ENCODE measurements at places on chromosomes 13 and 19. TPM values are rescaled to one million over a fixed set of nuclear protein-coding genes. Genes with fewer than 3 reads are reported as not detected.
A peak's percentile ranks its signal among the peaks of the same experiment; 100 is the strongest.

DNA sequence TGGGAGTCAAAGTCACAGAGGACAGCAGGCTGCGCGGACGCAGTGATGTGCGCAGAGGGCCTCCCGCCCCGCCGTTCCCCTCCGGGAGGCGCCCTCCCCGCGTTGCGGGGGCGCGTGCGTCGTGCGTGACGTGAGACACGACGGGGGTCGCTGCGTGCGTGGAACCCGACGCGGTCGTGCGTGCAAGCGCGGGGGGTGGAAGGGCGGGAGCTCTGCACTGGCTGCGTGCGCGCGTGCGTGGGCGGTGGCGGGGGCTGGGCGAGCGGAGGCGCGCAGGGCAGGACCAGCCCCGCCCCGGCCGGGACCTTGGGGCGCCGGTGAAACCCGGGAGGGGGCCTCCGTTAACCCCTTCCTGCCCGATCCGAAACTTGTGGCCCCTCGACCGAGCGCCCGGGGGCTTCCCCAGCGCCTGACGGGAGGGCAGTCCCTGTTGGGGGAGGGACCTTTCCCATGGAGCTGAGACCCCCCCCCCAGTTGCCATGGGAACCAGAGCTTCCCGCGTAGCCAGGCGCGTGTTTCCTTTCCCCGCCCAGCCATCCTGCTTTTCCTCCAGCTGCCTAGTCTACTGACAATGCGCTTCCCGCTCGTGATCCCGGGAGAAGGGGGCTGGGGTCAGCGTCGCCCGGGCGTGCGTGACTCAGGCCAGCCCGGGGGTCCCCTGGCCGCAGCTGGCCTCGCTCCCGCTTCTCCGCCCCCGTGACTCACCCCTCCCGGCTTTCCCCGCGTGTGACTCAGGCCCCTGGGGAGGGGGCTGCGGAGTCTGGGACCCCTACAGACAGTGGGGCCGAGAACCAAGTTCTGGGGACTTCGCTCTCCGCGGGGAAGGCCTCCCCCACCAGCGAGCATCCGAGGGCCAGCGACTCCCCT lies 7.3 kb upstream of the HOOK2 start:
- H3K27ac ChIP-seq: peak overlapping the region; percentile 84
- no peaks in the 10 kb centered on the region for H3K36me3 ChIP-seq
- H3K4me1 ChIP-seq: peaks cover 66% of the 10 kb centered on the region
- DNase-seq: no peak
- H3K27me3 ChIP-seq: no peaks in the 10 kb centered on the region

DNA sequence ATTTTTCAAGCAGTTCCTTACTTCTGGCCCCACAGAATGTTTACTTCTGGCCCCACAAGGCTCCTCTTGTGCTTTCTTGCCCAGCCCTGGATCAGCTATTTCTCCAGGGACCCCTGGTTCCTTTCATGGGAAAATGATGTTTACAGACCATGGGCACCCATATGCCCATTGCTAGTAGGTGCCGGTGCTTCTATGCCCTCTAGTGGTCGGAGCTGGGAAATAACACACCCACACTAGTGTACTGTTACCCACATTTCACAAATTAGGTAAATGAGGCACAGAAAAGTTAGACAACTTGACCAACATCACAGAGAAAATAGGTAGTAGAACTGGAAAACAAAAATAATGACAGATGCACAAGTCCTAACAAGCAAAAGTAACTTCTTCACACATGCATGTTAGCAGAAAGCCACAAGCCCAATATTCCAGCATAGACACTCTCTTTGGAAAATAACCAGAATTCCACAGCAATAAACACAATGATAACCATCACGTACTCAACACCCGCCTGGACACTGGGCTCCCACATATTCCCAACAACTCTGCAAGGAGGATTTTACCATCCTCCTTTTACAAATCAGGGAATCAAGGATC lies 1.3 kb upstream of the CEACAM6 start:
- no peak overlapping the region for H3K27ac ChIP-seq
- H3K4me3 ChIP-seq: no peak overlapping the region
- H3K36me3 ChIP-seq: no peaks in the 10 kb centered on the region
- peaks cover 8% of the 10 kb centered on the region for H3K27me3 ChIP-seq
- peaks cover 4% of the 10 kb centered on the region for H3K4me1 ChIP-seq

GRCh38 chr19:46296722-46297461 lies at the start of gene HIF3A:
Gene HIF3A (plus strand): TSS chr19:46297042. CDS start chr19:46297077, 35 bp downstream.
- no peak within 1 kb of the TSS for H3K27ac ChIP-seq
- no peak within 1 kb of the TSS for H3K4me3 ChIP-seq
- H3K27me3 ChIP-seq: peaks cover 24% of the 10 kb centered on the region
- H3K36me3 ChIP-seq: no peaks in the 10 kb centered on the region
- no peaks in the 10 kb centered on the region for H3K4me1 ChIP-seq
- no peak for DNase-seq

GRCh38 chr19:20444202-20444885 lies 121.2 kb downstream of the ZNF737 start:
- H3K27me3 ChIP-seq: no peaks in the 10 kb centered on the region
- H3K36me3 ChIP-seq: no peaks in the 10 kb centered on the region
- H3K4me3 ChIP-seq: no peak overlapping the region
- DNase-seq: no peak
- no peak overlapping the region for H3K27ac ChIP-seq

DNA sequence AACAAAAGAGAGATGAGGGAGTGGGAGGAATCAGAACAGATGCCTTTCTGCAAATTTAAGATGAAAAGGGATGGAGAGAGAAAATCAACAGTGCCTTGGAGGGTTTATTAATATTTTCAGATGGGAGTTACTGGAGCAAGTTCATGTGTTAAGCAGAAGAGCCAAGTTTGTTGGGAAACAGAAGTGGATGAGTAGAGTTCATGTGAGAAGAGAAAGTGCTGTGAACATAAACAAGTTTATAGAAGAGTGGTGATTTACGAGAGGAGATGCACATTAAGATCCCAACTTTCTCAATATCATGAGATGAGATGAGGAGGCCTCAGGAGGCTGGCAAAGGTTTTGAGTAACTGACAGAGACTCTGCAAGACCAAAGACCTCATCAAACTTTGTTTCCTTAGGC lies 274.1 kb upstream of the HTR2A start:
- no peaks in the 10 kb centered on the region for H3K4me1 ChIP-seq
- no peaks in the 10 kb centered on the region for H3K36me3 ChIP-seq
- H3K27me3 ChIP-seq: no peaks in the 10 kb centered on the region
- no peak overlapping the region for H3K4me3 ChIP-seq

GRCh38 chr19:40974633-40975037 lies 16.4 kb upstream of the CYP2B6 start:
- H3K27me3 ChIP-seq: no peaks in the 10 kb centered on the region
- H3K4me1 ChIP-seq: peaks cover 20% of the 10 kb centered on the region
- no peak overlapping the region for H3K4me3 ChIP-seq
- H3K36me3 ChIP-seq: no peaks in the 10 kb centered on the region
- peak; percentile 70 for DNase-seq
- no peak overlapping the region for H3K27ac ChIP-seq

- H3K4me3 ChIP-seq: no peak overlapping the region
- no peak overlapping the region for H3K27ac ChIP-seq
- no peaks in the 10 kb centered on the region for H3K36me3 ChIP-seq
- no peak for DNase-seq
- no peaks in the 10 kb centered on the region for H3K4me1 ChIP-seq
These were observed 104.0 kb downstream of the COL4A2 start for GRCh38 chr13:110410936-110411687.

DNA sequence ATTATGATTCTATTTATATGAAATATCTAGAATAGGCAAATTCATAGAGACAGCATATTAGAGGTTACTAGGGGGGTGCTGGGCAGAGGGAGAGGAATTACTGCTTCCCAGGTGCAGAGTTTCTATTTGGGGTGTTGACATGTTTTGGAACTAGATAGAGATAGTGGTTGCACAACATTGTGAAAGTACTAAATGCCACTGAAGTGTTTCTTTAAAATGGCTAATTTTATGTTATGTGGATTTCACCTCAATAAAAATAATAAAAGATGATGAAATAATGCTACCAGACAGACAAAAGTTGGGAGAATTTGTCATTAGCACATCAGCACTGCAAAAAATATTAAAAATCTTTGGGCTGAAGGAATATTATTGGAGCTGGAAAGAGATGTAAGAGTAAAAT lies 63.4 kb downstream of the SLC6A16 start:
- H3K27me3 ChIP-seq: peaks cover 3% of the 10 kb centered on the region
- H3K4me3 ChIP-seq: no peak overlapping the region
- no peaks in the 10 kb centered on the region for H3K4me1 ChIP-seq
- H3K27ac ChIP-seq: no peak overlapping the region
- H3K36me3 ChIP-seq: no peaks in the 10 kb centered on the region

DNA sequence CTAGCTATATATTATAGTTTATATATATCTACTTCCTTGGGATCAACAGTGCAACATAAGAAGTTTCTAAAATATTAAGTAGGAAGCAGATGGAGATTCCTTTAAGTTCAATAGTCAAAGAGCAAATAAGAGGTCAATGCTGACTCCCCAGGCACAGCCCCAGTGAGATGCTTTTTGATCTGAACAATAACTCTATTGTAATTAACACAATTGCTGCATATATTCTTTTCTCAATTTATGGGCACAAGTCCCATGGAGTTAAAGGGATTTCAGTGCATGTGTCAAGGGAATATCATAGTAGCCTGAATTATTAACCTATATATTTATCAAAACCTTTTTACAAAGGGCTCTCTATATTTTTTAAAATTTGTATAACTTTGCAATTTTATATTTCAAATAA lies 180.8 kb downstream of the SPRY2 start:
- no peaks in the 10 kb centered on the region for H3K36me3 ChIP-seq
- H3K4me3 ChIP-seq: no peak overlapping the region
- no peaks in the 10 kb centered on the region for H3K4me1 ChIP-seq
- no peaks in the 10 kb centered on the region for H3K27me3 ChIP-seq

GRCh38 chr19:1252221-1252820 lies 3.9 kb downstream of the MIDN start:
- H3K4me1 ChIP-seq: peaks cover 46% of the 10 kb centered on the region
- DNase-seq: peak; percentile 89
- peaks cover 22% of the 10 kb centered on the region for H3K36me3 ChIP-seq
- peak overlapping the region; percentile 92 for H3K27ac ChIP-seq
- H3K4me3 ChIP-seq: peak overlapping the region; percentile 83
- H3K27me3 ChIP-seq: no peaks in the 10 kb centered on the region

DNA sequence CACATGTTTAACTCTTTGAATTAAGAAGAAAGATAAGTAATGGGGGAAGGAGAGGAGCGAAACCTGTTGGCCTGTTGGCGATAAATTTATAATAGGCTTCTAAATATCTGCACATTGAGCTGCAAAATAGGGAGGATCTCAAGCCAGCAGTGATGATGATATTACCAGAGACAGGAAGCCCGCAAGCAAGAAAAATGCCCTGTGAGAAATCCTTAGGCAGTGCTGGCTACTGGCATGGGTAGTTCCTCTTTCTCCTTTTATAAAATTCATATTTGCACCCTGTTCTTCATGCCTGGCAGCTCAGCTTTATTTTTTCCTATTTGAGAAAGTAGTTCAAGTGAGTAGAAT lies 858 bp upstream of the USP12 start:
- no peaks in the 10 kb centered on the region for H3K36me3 ChIP-seq
- peak overlapping the region; percentile 83 for H3K4me3 ChIP-seq
- H3K4me1 ChIP-seq: peaks cover 38% of the 10 kb centered on the region
- no peak for DNase-seq
- peak overlapping the region; percentile 75 for H3K27ac ChIP-seq

DNA sequence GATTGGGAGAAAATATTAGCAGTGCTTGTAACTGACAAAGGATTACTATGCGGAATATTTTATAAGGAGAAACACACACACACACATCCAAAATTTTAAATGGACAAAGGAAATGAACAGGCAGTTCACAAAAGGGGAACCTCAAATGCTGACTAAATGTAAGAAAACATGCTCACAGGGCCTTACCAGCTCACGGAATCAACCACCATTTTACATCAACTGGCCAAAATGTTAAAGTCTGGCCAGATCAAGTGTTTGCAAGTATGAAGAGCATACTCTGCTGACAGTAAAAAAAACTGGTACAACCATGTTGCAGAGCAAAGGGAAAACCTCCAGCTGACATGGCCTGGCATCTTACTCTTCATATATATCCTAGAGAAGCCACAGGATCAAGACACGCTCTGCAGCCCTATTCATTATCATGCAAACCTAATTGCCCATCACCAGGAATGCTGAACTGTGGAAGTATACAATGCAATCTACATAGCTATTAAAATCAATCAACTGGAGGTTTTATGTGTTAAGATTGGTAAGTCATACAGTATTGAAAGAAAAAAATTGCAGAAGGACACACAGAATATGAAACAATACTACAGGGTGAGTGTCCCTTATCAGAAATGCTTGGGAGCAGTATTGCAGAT lies 124.4 kb downstream of the RNF17 start:
- H3K4me1 ChIP-seq: no peaks in the 10 kb centered on the region
- H3K4me3 ChIP-seq: no peak overlapping the region
- no peaks in the 10 kb centered on the region for H3K36me3 ChIP-seq
- H3K27ac ChIP-seq: no peak overlapping the region
- no peak for DNase-seq

GRCh38 chr13:98524793-98525192 lies 52.1 kb downstream of the STK24 start:
- H3K4me3 ChIP-seq: no peak overlapping the region
- H3K27ac ChIP-seq: no peak overlapping the region

DNA sequence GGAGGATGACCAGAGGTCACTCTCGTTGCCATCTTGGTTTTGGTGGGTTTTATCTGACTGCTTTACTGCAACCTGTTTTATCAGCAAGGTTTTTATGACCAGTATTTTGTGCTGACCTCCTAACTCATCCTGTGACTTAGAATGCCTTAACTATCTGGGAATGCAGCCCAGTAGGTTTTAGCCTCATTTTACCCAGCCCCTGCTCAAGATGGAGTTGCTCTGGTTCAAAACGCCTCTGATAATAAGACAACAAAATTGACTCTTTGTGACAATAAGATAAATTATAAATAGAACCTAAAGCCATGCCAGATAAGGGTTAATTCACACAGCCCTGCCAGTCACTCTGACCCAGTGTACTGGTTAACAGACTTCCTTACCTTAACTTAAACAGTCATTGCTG lies 267.7 kb upstream of the MAB21L1 start:
- no peak for DNase-seq
- no peaks in the 10 kb centered on the region for H3K27me3 ChIP-seq
- no peaks in the 10 kb centered on the region for H3K36me3 ChIP-seq
- H3K4me3 ChIP-seq: no peak overlapping the region

The ZNF98 gene
- not detected for total RNA-seq

The GNA15 gene
- 3.9 TPM for total RNA-seq

The ZFP14 gene
- 3.9 TPM for total RNA-seq

The LRG1 gene
- total RNA-seq: not detected

The ZNF625 gene
- 3.8 TPM for total RNA-seq

Measured in CD8-positive, alpha-beta memory T cell (primary cell).